ENCODE measurements at places on chromosomes 4 and X.
A peak's percentile ranks its signal among the peaks of the same experiment; 100 is the strongest.

DNA sequence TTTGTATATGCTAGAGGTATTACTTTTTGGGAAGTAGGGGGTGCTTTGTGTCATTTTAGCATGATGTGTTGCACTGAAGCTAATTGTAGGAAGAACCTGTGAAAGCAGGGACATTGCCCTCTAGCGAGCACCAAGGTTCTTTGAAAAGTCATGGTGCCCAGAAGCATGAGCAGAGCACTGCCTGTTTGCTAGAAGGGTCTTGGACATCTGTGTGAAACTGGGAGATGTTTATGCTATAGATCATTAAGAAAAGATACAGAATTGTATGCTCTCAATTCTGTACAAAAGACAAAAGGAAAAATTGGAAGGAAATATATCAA lies 14.7 kb downstream of the GRPR start:
- no peak for DNase-seq

DNA sequence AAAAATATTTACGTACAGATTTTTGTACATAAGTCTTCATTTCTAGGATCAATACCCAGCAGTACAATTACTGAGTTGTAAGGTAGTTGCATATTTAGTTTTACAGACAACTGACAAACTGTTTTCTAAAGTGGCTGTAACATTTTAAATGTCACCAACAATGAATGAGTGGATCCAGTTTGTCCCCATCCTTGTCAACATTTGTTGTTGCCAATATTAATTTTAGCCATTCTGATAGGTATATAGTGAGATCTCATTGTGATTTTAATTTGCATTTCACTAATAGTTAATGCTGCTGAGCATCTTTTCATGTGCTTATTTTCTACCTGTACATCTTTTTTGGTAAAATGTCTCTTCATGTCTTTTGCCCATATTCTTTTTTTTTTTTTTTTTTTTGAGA lies 30.9 kb upstream of the NOCT start:
- no peak for DNase-seq

- DNase-seq: no peak
Observed at GRCh38 chr4:3365326-3365725, 72.5 kb downstream of the RGS12 start.

DNA sequence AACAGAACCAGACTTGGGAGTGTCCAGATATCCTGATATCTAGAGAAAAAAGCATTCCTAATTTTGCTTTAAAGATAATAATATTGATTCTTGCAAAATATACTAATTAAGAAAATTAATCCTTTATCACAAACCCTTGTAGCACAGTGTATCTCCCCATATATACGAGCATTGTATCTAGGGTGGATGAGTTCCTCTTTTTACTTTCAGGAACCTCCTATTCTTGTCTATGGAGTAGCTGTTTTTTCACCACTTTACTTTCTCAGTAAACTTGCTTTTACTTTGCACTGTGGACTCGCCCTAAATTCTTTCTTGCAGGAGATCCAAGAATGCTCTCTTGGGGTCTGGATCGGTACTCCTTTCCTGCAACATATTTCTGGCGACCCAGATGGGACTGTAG lies 103.9 kb downstream of the GLUD2 start:
- DNase-seq: no peak

DNA sequence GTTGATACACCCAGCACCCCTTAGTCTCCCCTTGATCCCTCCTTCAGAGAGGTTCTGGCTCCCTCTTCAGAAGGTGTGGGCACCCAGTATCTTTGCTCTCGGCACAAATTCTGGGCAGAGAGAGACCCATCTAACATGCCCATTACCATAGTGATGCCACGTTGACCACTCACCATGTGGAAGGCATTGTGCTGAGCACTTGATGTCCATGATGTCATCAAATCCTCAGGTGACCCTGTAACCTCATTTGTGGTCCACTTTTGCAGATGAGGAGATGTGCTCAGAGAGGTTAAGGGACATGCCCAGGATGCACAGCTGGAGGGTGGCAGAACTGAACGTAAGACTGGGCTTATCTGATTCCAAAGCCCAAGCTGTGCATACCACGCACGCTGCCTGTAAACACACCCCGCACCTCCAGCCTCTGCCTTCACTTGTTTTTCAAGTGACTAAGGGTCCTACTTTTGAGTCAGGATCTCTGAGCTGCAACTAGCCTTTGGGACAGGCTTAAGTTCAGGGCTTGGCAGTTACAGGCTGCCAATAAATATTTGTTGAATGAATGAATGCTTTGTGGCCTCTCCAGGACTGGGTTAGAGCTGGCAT lies 55.2 kb downstream of the HTRA3 start:
- no peak for DNase-seq

DNA sequence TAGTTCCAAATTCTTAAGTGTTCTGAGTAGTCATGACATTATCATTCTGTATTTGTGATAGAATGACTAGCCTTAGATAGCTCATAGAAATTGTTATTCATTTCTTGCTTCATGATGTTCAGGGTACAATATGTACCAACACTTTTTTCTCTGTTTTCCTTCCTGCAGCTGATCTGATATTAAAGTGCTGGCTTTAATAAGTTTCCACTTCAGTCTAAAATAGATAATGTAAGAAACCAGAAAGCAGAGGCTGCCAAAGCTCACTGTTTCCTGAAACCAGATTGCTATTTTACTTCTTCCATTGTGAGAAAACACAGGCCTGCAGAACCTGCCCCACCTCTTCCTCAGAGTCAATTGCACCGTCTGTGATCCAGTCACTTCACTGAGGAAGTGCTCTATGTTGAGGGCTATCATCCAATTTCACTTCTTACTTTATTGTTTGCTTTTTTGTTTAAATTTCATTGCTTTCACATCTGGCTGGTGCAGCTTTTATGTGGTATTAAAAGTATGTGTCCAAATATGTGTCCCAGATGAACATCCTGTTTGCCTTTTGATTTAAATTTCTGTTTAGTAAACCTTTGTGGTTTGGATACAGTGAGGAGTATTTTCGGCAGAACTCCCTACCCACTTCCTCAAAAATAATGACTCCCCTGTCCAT lies 652.1 kb downstream of the ANKRD50 start:
- DNase-seq: no peak

DNA sequence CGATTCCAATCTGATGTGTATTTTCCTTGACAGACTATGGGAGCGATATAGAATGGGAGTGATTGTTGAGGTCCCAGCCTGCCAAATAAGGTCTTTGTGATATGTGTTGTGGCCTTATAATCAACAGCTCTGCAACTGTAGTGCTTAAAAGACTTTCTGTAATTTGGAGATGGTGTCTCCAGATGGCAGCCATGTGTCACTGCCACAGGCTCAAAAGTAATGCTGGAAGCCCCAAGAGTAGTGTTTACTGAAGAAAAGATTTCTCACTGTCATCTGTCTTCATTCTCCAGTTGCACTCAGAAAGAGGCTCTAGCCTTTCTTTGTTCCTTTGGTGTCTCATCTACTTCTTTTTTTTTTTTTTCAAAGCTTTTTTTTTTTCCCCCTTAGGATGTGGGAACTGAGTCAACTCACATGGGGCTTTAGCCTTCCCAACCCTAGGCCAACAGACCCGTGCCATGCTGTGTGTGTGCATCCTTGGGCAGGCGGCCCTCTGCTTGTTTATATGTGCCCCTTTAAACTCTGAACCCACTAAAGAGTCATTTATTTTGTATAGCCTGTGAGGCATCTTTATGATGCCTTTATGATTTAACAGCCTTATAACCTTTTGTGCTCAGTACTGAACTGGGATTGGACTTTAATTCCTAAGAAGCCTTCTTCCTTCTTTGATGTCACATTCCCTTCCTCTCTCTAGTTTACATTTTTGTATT lies 15.6 kb downstream of the SRPX2 start:
- no peak for DNase-seq

DNA sequence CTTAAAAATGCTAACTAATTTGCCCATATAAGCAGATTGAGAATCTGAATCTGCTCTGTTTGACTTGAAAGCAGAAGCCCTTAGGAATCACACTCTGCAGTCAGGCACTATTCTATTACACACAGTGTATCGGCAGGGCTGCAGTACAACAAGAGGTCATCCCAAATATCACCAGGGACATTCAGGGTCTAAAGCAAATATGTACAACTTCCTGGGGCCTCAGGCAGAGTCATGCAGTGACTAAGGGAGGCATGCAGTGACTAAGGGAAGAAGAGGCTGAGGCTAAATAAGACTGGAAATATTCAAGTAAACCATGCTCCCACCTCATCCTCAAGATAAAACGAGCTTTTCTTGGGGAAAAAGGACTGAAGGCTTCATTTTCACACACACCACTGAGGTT lies 20.9 kb downstream of the MAPK10 start:
- no peak for DNase-seq

DNA sequence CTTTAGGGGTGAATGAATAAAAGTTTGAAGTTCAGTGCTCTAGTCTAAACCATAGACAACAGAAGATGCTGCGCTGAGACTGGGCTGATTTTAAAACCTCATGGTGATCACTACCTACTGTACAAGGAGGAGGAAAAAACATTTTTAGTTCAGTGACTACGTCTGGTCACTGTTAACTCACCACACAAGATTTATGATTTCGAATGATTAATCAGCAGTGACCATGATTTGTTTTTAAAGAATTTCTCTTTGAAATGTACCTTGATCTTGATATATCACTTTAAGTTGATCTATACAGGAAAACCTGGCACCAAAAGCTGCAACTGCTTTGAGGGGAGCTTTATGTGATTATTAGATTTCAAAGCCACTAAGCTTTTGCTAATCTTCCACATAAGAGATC lies 286.3 kb downstream of the PDGFC start:
- DNase-seq: no peak

DNA sequence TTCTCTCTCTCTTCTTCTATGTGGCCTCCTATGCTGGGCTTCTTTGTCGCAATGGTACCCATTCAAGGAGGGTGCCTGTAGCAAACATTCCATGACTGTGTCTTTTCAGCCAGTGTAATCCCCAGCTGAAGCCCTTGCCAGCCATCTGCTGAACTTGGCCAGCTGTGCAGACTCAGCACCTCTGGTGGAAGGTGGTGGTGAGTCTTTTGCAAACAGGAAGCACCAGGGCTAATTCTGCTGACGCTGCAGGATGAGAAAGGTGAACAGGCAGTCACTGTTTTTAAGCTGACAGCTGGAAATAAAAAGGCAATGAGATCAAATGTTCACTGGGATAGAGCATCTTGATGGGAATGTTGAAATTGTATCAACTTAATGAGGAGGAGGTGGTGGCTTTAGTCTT lies 298.7 kb upstream of the CLNK start:
- no peak for DNase-seq

DNA sequence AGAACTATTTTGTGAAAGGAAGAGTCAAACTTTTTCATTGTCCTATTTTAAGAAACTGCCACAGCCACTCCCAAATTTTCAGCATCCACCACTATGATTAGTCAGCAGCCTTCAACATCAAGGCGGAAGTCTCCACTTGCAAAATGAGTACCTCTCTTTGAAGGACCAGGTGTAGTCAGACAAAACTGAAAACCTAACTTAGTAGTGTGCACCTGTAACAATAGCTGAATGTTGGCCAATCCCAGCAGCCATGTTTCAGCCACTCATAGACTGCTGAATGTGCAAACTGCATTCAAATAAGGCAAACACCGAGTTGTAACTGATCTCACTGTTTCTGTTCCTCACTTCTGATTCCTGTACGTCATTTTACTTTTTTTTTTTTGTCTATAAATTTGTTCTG lies 341.1 kb downstream of the IL15 start:
- DNase-seq: no peak

- DNase-seq: no peak
Observed at GRCh38 chrX:24526616-24527015, 61.5 kb downstream of the PDK3 start.

GRCh38 chr4:7031558-7032449 lies 11.4 kb upstream of the TADA2B start:
- DNase-seq: no peak

GRCh38 chr4:169286562-169287301 lies 16.0 kb upstream of the SH3RF1 start:
- peak; percentile 10 for DNase-seq

DNA sequence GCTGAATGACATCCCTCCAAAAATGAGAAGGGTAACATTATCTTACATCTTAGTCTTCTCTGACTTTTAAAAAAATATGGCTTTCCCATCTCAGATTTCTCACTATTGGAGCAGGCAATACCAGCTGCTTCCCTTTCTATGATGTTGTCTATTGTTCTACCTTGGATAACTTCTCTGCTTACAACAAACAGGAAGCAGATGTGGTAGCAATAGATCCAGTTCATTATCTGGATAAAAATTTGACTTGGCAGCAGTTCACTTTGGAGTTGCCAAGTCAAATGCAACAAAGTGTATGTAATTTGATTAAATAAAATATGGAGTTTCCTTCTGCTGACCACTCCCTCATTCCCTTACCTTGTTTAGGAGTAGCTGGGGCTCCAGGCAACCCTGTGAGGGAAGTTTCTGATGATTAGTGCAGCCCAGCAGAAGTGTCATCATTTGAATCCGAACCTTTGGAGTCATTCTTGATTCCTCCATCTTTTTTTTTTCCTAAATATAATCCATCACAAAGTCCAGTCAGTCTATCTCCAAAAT lies 72.0 kb upstream of the GPRIN3 start:
- DNase-seq: no peak

GRCh38 chrX:2931612-2932011 lies 2.5 kb upstream of the ARSD start:
- DNase-seq: no peak

- DNase-seq: no peak
Observed at GRCh38 chrX:125954236-125954635, 211.9 kb downstream of the DCAF12L2 start.

DNA sequence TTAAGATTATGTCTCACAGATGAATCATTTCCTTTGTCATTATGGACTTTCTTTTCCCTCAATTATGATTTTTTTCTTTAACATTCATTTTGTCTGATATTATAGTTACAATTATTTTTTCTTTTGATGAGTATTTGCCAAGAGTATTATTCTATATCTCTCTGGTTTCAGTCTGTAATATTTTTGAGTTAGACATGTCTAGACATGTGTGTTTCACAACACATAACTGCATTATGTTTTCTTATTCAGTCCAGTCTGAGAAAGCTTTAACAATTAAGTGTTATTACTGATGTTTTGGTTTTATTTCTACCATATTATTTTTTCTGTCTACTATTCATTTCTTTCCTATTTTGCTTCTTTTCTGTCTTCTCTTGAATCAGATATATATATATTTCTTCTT lies 108.3 kb upstream of the MID1IP1 start:
- no peak for DNase-seq

GRCh38 chrX:115452251-115452650 lies 108.7 kb upstream of the PLS3 start:
- no peak for DNase-seq

DNA sequence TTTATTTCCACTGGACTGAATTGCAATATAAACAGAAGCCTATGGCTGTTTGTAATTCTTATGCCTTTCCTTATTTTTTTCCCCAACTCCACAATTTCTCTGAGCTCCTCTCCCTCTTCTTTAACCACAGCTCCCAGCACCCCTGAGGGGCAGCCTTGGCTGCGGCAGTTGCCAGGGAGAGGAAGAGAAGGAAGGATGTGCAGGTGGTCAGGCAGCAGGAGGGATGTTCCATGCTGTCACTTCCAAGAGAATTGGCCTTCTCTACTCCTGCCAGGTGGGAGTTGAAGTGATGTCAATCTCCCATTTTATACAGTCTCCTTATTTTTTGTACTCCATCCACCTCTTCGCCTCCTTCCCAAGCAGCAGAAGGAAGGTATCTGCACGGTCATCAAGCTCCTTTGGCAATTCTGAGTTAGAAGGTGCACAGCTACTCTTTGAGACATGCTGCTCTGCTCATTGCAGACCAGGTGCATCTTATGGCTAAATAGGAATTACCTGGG lies 343.3 kb upstream of the RPS6KA3 start:
- no peak for DNase-seq

- no peak for DNase-seq
Observed at GRCh38 chrX:50107470-50107869, 93.3 kb downstream of the AKAP4 start.

- peak; percentile 15 for DNase-seq
Observed at GRCh38 chrX:35664833-35665232, 133.3 kb upstream of the MAGEB16 start.

- no peak for DNase-seq
Observed at GRCh38 chr4:8647094-8647570, 54.6 kb downstream of the CPZ start.
